Suppressor macrophage treated with lipopolysaccharide for 4 hours (primary cell): ENCODE measurements at places on chromosomes 6 and 20.

DNA sequence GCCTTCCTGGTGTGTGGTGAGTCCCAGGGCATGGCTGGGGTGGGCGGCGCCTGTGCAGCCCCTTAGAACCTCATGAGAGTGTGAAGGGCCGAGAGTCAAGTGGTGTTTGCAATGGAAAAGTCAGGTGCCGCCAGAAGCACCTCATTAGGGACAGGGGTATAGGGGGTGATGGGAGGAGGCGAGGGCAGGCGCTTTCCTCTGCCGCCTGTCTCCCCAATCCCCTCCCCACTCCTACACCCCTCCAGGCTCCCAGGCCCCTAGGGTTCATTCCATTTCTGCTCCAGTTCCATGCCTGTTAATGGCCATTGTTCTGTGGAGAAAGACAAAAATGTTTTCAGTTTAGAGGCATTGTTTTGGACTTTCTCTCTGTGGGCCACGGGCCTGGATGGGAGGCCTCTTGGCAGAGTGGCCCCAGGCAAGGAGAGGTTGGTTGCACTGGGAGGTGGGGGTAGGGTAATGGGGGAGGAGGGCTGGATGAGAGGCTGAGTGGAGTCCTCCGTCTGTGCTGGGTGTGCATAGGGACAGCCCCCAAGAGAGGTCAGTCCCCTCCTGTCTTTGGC, 21.4 kb upstream of the SCUBE3 start:
- DNase-seq: no peak

GRCh38 chr6:1760876-1761275, 151.2 kb downstream of the FOXC1 start:
- DNase-seq: no peak

GRCh38 chr6:37920667-37921066, 101.1 kb downstream of the ZFAND3 start:
- no peak for DNase-seq

DNA sequence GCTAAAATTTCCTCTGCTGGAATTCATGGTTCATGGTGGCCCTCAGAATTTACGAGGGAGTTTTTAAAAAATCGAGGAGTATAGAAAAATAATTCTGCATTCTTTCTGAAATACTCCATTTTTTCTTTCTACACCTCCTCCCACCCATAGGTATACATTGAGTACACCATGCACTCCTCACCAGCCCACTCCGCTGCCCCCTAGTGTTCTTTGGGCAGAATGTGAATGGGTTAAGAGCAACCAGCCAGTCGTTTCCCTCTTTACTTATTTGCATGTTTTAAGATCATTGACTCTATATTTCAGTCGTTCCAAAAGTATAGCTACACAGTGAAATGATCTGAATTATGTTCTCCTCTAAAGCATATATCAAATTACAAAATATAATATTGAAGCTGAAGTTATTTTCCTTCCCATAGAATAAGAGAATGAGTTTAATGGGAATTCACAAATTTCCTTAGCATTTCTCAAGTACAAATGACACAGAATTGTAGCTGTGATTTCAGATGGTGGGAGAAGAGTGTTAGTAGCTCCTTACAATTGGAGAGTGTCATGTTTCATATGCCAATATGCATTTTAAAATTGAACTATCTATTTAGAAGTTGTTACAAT, 977.7 kb upstream of the SLC35B3 start:
- peak; percentile 26 for DNase-seq

DNA sequence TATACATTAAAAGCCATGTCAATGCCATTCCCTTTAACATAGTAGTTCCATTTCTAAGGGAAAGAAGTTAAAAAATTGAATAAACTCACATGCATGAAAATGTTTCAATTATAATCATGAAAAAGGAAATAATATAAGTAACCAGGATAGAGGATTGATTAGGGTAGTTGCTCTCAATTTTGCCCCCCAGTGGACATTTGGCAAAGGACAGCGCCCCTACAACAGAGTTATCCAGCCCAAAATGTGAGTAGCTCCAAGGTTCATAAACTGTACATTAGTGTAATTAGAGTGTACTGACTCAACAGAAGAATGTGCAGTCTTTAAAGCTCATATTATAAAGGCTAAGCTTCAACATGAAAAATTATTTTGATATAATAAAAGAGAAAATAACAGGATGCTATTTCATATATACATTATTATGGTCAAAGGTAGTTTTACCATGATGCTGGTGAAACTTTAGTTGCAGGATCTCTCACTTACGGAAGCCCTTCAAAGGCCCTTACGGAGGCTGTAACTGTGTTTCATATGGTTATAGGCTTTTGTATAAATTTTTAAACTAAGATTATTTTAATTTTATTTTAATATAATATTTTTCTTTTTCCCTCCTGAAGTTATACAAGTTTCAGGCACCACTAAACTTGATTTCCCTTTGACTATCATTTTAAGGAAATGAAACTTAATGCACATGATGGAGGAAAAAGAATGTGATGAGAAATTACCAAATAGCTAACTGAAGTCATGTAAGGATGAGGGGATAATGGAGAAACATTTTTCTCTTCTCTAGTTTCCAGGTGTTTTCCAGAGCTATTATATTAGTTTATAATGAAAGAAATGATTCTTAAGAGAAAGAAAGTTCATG, 403.6 kb downstream of the PLCB1 start:
- peak; percentile 47 for DNase-seq
